Ascending aorta (tissue), 2 donors: ENCODE measurements at places on chromosomes 16 and 17. TPM values are rescaled to one million over a fixed set of nuclear protein-coding genes. Genes with fewer than 3 reads are reported as not detected.

The ABCC1 gene
- 144 TPM for total RNA-seq

DNA sequence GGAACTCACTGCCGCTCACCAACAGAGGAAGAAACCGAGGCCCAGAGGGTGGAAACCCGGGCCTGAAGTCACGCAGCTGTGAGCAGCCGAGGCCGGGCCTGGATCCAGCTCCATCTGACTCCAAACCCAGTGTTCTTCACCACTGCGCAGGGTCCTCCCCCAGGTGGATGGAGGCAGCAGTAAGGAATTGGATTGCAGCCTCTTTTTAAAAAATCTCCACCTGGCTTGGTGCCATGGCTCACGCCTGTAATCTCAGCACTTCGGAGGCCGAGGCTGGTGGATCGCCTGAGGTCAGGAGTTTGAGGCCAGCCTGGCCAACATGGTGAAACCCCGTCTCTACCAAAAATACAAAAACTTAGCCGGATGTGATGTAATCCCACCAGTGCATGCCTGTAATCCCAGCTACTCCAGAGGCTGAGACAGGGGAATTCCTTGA, 177.2 kb downstream of the FOXL1 start:
- no peak for DNase-seq

- no peak for DNase-seq
Measured at GRCh38 chr17:83067718-83068261, 11.6 kb upstream of the METRNL start.

- DNase-seq, result no peak
Measured at GRCh38 chr16:83928341-83929055, 24.5 kb upstream of the OSGIN1 start.

DNA sequence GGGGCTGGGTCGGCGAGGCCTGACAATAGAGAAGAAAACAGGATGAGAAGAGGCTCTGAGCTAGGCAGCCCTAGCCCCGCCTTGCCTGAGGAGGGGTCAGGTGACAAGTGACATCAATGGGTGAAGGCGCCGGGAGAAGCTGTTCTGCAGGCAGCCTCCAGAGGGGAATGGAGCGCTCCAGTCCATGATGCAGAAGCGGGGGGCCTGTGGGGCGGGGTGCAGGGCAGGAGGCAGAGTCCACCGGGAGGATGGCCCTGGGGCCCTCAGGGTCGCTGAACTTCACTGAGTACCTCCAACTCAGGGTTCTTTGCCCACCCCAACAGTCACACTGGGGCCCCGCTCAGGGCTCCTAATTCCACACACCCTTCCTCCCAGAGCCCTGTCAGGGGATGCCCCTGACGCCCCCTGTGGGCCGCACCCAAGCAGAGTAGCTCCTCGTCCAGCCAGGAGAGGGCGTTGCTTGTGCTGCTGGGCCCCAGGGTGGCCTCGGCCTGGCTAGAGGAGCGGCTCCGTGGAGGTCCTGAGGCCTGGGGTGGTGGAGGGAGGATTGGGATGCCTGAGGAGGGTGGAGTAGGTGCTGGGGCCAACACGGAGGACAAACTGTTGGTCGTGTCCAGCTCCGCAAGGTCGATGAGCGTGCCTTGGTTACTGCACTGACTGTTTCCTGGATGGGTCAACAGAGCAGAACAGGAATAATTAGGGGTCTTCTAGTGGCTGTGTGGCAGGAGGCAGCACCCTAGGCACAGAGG, 20.8 kb downstream of the GGA3 start:
- DNase-seq, result no peak

GRCh38 chr16:23999663-24000062, 163.9 kb downstream of the PRKCB start:
- DNase-seq, result no peak

DNA sequence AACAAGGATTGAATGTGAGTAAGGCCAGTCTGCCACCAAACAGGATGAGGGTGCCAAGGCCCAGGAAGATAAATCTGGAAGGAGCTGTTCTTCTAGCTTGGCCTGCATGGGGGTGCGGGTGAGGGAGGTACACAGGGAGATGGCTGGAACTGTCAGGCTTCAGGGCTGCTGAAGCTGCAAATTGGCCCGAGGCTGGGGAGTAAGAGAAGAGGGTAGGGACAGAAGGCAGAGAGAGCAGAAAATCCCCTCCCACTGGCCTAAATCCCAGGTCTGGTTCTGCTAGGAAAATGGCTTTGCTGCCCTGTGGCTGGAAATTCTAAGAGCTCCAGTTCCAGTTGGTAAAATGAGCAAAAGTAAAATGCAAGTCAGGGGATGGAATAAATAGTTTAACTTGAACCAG, 87.9 kb downstream of the CCDC182 start:
- DNase-seq, result no peak

DNA sequence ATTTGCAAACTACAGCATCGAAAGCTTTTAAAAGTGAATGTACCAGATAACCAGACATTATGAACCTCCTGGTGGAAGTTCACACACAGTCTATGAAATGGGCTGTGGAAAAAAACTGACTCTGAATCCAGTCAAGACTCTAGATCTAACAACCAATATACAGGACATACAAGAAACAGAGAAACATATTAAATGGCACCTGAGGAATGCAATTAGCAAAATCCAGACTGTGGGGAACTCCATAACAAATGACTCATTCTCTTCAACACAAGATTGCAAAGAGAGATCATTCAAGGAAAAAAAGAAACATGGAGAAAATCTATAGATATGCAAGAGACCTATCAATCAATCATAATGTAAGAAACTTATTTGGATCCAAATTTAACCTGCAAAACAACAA, 119.0 kb downstream of the MYO1D start:
- DNase-seq, result no peak

The NEK8 gene
- total RNA-seq, result 3.2 TPM

- no peak for DNase-seq
Measured at GRCh38 chr16:56140645-56141044, 50.6 kb upstream of the GNAO1 start.

GRCh38 chr16:7294020-7294419, 38.6 kb upstream of the RBFOX1 start:
- DNase-seq, result no peak

- no peak for DNase-seq
Measured at GRCh38 chr16:626787-627453, 3.9 kb upstream of the WFIKKN1 start.

GRCh38 chr16:72889616-72890582, 158.0 kb downstream of the ZFHX3 start:
- DNase-seq, result no peak

GRCh38 chr16:56824331-56824730, 40.7 kb upstream of the SLC12A3 start:
- no peak for DNase-seq

DNA sequence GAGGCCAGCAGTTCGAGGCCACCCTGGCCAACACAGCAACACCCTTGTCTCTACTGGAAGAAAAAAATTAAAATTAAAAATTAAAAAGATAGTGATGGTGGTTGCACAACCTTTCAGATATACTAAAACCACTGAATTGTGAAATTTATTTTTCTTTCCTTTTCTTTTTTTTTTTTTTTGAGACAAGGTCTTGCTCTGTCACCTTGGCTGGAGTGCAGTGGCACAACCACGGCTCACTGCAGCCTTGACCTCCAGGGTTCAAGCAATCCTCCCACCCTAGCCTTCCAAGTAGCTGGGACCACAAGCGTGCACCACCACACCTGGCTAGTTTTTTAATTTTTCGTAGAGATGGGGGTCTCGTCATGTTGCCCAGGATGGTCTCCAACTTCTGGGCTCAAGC, 254.4 kb downstream of the SLC39A11 start:
- DNase-seq, result no peak

The CD300H gene
- not detected for total RNA-seq

DNA sequence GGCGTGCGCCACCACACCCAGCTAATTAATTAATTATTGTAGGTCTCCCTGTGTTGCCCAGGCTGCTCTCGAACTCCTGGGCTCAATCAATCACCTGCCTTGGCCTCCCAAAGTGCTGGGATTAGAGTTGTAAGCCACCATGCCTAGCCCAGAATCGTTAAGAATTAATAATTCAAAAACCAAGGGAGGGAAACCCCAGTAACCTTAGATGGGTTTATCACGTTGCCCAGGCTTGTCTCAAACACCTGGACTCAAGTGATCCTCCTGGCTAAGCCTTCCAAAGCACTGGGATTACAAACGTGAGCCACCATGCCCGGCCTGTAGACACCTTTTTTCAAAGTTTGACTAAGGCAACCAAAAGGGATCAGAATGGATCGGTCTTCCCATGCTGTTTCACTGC, 21.6 kb downstream of the CD300LF start:
- DNase-seq, result no peak

- no peak for DNase-seq
Measured at GRCh38 chr17:44627513-44628242, 28.6 kb upstream of the MEIOC start.

The ABAT gene
- 1.8 TPM for total RNA-seq

GRCh38 chr17:32015245-32016013, 8.2 kb downstream of the LRRC37B start:
- DNase-seq, result no peak

The TSPOAP1 gene
- 22.4 TPM for total RNA-seq

DNA sequence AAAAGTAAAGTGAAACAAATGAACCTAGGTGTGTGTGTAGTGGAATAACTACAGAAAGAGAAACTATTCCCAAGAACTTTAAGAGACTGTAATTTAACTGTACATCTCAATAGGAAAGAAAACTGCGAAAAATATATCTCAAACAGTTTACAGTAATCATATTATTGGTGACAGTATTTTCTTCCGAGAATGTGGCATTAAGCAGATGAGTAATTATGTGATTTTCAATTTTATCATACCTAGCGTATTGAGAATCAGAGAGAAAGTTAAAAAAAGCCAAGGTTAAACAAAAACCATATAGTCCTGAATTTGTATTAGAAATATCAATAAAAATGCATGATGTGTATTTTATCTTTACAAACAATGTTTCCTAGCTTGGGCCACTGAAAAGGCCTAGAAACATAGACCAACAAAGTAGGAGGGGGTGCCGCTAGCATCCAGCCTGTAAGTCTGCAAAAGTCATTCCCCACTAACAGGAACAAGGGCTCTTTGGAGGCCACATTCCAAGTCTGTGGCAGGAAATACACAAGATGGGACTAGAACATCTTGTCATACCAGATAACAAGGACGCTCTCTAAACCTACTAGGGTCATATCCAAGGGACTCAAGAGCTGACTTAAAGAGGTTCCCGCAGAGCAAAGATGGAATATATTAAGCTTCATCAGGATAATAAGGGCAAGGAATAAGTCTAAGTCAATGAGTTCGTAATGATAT, 20.5 kb downstream of the RNF157 start:
- no peak for DNase-seq

The GPRC5C gene
- total RNA-seq, result 29.1 TPM

DNA sequence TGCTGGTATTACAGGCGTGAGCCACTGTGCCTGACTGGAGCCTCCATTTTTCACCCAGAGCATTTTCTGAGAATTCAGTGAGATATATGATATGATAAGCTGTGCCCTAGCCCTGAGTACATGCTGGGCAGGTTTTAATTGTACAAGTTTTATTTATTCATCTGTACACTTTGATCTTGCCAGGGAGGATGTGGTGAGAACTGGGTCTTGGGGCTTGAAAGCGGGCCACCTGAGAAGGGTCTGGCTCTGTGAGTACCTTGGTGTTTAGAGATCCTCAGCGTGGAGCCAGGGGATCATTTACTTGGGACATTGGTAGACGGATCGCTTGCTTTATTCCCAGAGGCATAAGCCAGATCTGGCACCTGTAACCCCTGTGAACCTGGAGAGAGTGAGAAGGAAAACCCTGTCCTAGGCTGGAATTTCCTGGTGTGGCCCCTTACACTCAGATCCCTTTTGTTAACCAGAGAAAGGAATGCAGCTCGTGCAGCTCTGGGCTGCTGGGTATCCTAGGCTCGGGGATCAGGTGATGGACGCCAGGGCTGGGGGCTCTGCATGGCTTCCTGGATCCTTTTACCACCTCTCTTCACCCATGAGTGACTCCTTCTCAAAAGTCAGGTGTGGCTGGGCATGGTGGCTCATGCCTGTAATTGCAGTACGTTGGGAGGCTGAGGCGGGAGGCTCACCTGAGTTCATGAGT, 91.9 kb downstream of the ABCC1 start:
- no peak for DNase-seq

- DNase-seq, result no peak
Measured at GRCh38 chr17:81479175-81480071, 33.2 kb downstream of the ACTG1 start.

DNA sequence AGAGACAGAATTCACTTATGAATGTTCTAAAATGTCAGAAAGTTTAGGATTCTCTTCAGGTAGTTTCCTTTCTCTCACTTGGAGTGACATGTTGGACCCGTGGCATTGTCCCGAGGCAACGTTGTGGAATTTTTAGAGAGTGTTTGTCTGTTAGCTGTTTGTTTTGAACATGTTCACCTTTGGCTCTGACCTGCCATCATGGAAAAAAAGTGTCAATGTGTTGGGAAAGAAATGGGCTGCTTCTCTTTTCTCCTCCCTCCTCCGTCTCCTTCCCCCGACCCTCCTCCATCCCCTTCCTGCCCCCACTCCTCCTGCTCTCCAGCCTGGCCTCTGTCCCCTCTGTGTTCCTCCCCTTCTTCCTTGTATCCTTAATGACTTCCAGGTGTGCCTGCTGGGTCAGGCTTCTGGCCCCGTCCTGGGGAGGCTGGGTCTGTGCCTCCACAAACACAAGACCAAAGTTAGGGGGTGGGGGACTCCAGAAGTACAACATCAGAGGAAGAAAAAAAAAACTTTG, 463.1 kb downstream of the MAF start:
- DNase-seq, result no peak

GRCh38 chr17:27543958-27544349, 87.0 kb upstream of the LGALS9 start:
- no peak for DNase-seq
